ENCODE measurements at places on chromosomes 5 and 9. TPM values are rescaled to one million over a fixed set of nuclear protein-coding genes. Genes with fewer than 3 reads are reported as not detected.

GRCh38 chr5:14142202-14142826, 828 bp upstream of the TRIO start:
- DNase-seq: no peak

GRCh38 chr5:15579193-15579990, 79.4 kb downstream of the FBXL7 start:
- DNase-seq: peak; percentile 30

The PCDHA10 gene
- 0.02 TPM for polyA plus RNA-seq

The PCDHGA8 gene
- 0.12 TPM for polyA plus RNA-seq

DNA sequence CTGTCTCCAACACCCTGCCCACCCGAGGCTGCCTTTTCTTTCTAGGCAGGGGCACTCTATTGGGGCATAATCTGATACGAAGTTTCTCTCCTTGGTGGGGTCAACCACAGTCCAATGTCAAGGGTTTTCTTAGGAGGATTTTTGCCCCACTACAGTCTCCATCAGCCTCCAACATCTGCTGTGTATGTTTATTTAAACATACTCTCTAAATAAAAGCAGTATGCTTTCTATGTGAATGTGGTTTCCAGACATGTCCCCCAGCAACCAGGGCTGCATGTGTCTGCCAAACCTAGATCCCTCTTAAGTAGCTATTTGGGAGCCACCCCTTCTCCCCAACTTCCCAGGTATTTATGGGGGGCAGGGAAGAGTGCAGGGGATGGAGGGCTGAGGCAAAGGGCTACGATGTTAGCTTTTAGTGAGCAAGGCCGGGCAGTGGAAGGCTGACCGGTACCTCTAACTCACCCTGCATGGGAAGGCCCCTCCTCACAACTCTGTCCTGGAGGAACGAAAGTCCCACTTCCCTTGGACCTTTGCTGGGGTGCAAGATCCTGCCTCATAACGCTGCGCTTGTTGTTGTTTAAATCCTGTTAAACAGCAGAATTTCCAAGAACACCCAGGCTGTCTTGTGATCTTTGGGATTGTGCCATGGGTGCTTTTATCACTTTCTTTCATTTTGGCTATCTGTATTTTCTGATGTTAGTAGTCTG, 75.4 kb downstream of the NREP start:
- DNase-seq: no peak

GRCh38 chr5:43034591-43034968, 5.5 kb downstream of the ANXA2R start:
- no peak for DNase-seq

DNA sequence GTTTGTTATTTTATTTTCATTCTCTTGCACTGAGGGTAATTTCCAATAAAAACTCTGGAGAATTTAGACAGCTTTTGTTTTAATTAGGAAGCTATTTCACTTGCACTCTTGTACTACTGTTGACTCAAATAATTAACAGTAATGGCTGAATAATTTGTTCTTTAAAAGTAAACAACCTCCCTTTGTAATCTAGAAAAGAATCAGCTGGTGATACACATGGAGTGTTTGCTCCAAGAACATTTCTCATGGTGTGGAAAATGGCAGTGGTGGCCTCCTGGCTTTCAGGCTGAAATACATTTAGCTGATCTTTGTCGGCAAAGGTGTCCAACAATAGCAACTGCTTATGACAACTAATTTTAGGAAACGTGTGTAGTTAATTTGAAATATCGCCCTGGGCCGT, 129.4 kb downstream of the C9orf152 start:
- no peak for DNase-seq

DNA sequence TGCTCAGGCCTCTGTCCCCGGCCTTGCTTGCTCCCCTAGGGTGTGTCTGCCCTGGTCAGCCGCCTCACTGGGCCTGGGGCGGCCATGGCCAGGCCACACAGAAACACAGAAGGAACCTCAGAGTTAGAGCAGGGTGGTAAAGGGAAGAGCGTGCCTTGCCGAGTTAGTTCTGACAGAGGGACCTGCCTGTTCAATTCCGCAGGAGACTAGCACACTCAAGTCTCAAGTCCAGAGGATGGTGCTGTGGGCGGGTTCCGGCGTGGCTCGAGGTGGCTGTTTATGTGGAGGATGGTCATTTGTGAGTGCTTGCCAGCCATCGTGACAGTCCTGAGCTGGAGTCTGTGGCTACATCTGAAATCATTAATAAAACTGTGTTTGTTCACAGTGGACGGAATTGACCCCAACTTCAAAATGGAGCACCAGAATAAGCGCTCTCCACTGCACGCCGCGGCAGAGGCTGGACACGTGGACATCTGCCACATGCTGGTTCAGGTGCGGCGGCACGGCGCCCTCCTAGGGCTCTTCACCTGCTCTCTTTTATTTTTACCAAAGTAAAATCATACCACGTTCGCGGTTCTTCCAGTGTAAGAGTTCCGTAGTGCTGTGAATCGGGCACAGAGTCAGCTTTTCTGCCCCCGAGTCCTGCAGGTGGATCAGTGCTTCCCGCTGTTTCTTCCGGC, 95.5 kb upstream of the CACNA1B start:
- DNase-seq: no peak

The GABRA6 gene
- polyA plus RNA-seq: 0.10 TPM

DNA sequence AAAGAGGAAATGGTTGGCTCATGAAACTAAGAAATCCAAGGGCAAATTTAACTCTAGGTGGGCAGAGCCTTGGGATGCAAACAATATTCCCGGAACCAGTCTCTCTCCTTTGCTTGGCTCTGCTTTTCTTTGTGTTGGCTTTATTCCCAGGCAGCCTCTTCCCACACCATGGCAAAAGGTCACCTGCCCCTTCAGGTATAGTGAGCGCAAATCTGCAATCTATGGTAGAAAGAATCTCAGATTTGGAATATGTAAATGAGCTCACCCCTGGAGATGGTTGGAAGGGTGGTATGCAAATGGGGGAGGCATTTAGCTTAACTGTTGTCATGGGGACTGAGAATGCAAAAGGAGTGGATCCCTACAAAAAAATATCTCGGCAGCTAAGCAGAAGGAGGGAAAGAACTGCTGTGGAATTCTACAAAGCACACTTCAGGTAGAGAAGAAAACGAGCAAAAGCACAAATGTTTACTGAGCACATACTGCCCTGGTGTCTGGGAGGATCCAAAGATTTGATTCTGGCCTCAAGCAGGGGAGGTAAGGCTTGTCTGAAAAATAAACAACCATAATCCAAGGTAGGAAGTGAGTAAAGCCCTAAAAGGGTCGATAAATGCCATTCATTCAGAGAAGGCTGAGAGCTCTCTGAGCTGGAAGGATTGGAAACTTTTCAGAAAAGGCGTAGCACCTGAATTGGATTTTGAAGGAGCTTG, 139.7 kb downstream of the TLE1 start:
- DNase-seq: no peak

The CCIN gene
- polyA plus RNA-seq: 0.54 TPM

DNA sequence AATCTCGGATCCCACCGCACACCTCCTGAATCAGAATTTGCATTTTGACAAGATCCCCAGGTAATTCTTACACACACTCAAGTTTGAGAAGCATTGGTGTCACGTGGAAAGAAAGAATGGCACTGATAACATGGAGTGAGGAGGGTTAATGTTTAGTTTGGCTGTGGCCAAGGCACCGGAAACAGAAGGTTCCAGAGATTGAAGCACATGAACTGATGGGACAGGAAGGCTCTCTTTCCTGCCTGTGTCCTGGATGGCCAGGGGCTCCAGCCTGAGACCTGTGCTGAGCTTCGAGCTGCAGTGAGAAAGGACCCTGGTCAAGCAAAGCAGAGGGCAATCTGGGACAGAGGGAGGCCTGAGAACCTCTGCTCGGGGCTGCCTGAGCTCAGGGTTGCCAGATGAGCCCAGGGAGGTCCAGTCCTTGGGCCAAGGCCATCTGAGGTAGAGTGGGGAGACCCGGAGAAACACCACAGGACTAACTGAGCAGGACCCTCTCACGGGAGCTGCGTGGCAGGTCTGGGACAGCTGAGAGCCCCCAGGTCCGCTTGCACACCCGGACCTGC, 27.3 kb downstream of the AFAP1L1 start:
- no peak for DNase-seq

The BTNL9 gene
- not detected for polyA plus RNA-seq

The TPPP gene
- polyA plus RNA-seq: 0.10 TPM

DNA sequence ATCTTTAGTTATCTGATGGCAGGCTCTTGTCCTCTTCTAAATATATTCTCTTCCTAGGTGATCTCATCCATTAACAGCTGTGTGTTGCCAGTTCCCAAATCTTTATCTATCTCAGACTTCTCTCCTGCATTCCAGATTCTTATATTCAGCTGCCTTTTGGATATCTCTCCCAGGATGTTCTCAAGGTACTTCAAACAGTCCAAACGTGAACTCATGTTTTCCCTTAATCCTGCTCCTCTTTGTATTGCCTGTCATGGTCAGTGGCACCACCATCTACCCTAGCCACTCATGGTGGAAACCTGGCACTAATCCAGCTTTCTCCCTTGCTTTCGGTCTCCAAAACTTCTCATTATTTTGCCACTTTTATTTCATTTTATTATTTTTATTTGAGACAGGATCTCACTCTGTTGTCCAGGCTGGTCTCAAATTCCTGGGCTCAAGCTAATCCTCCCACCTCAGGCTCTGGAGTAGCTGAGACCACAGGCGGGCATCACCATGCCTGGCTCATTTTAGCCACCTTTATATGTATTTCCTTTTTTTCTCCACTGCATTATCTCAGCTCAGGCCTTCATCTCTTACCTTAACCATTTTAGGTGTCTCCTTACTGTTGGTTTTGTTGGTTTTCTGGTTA, 3.8 kb downstream of the ZFYVE16 start:
- DNase-seq: no peak

The NUP214 gene
- 7.6 TPM for polyA plus RNA-seq

The CARD9 gene
- 1.7 TPM for polyA plus RNA-seq

The HNRNPH1 gene
- 197 TPM for polyA plus RNA-seq

DNA sequence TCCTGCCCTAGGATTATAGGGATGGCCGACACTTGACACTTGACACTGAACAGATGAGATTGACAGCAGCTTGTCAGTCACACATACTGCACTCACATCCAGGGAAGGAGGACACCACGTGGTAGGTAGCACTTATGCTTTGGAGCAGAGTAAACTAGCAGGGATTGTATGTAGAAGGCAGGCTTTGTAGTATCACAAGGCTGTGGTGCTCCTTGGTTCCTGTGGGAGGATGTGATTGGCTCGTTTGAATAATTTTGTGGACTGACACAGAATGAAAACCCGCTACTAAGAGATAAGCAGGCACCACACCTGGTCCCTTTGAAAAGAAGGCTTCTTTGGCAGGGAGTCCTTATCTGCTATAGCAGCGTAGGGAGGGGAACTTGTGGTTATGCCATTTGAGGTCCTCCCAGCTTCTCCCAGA, 63.6 kb upstream of the IL12B start:
- no peak for DNase-seq

The GAPT gene
- polyA plus RNA-seq: not detected

DNA sequence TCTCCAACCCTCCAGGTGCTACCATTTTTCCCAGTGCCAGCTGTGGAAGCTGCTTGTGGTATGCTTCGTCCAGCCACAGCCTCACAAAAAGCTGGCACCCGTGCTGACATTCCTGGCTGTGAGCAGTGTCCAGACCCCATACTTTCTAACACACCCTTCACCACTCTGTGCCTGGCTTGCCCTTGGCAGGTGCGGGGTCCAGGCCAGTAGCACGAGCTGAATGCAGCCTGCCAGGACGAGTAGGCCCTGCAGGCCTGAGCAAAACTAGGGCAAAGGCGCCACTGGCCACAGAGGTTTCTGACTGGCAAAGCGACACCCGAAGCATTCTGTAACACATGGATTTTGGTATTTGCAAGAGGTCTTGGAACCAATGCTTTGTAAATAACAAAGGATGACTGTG, 26.0 kb upstream of the GHR start:
- no peak for DNase-seq

The WHRN gene
- polyA plus RNA-seq: 4.6 TPM

DNA sequence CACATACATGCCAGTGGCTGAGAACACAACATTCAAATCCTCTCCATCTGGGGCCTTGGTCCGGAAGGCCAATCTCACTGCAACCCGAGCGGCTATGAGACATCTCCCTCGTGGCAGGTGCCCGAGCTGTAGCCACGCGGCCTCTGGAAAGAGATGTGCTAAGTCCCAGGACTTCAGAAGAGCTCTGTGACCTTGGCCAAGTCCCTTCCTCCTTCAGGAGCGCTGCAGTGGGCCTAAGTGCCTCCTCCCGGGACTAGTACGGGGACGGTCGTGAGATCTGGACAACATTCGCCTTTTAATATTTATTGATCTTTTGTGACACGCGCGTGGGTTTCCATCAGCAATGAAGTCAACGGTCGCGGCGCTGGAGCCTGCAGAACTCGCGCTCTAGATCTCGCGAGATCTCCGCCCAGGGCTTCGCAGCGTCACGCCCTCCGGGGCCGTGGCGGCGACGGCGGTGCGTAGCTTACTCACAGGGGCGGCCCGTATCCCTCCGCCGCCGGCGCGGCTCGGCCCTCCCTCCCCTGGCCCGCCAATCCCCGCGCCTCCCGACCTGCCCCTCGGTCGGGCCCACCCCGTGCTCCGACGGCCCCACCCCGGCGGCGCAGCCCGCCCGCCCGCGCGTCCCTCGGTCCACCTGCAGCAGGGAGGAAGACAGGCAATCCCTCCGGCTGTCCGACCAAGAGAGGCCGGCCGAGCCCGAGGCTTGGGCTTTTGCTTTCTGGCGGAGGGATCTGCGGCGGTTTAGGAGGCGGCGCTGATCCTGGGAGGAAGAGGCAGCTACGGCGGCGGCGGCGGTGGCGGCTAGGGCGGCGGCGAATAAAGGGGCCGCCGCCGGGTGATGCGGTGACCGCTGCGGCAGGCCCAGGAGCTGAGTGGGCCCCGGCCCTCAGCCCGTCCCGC, at the start of gene UBE2D2:
Gene UBE2D2, plus strand, starts transcription at position 588 of the 903 bp plus-strand sequence. CDS start 453 bp downstream, outside the sequence.
- DNase-seq: peak; percentile 99
